ENCODE measurements at places on chromosomes 12 and 14.

DNA sequence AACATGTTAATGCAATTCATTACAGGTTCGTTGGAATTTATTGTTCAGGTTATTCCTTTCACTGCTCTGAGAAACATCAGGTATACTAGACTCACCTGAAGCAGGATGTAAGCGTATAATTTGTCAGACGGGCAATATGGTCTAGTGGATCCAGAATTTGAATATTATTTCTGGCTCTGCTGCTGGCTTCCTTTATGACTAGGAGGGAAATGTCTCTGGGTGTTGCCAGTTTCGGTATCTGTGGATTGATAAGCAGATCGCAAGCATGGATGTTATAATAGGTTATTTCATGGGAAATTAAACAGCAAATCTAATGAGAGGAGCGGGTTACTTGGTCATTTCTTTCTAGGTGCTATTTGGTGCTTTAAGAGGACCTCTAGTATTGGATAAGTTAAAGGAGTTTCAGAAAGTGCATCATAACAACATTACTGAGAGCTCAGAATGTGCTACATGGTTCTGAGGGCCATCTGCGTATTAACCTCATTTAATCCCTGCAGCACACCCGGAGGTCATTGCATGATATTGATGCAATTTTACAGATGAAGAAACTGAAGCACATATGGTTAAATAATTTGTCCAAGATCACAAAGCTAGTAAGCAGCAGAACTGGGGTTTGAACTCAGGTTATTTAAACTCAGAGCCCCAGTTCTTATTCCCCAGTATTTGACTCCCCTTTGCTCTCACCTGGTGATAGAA is 47.3 kb upstream of the BCAT1 start:
- DNase-seq: no peak

DNA sequence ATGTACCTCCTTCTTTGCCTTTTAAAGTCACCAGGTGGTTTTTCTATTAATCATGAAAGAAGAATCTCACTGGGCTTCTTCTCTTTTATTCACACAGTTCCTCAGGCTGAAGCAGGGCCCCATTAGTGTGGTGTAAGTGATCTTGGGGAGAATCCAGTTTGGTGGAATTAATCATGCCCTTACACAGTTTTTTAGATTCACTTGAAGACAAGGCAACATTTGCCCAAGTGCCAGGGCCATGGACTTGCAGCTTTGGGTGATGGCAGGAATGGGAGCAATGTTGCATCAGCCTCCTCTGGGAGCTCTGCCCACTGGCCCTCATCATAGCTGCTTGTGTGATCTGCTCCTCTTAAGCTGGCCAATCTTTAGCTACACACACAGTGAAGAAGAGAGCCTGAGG is 33.8 kb downstream of the KCNK10 start:
- no peak for DNase-seq

DNA sequence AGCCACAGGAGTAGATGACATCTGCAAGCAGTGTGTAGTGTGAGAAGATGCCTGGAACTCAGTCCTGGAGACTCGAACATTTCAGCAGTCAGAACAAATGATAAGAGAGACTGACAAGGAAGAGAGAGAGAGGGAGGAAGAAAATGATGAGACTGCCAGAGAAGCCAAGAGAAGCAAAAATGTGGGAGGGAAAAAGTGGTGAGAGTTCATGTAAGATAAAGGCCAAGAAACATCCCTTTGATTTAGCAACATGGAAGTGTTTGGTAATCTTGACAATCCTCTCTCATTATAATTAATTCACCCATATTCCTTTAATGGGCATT is 42.6 kb downstream of the LIMA1 start:
- DNase-seq: no peak

GRCh38 chr14:44804391-44804790 is 157.4 kb downstream of the KLHL28 start:
- DNase-seq: no peak

DNA sequence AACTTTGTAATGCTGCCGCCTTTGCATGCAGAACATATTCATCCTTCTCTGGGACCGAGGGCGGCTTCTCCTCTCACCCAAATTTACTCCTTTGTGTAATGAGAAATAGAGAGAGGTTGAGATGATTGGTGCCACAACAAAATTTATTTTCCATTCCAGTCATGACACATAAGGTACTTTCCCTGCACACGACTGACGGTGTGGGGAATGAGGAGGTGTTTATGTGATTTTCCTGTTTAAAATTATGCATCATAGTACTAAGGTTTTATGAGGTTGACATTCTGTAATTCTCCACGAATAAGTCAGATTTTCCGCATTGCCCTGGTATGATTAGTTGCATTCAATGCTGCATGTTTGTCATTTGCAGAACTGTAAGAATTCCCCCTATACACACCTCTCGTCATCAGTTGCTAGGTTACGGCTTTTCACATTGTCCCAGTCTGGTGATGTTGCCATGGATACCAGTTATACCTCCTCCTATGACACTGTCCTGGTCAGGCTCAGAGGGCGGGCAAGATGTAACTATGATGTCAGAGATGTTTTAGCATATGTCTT is 23.1 kb downstream of the BICDL1 start:
- peak; percentile 80 for DNase-seq

- DNase-seq: no peak
Measured at GRCh38 chr14:49033131-49033530, 553.0 kb downstream of the RPS29 start.

DNA sequence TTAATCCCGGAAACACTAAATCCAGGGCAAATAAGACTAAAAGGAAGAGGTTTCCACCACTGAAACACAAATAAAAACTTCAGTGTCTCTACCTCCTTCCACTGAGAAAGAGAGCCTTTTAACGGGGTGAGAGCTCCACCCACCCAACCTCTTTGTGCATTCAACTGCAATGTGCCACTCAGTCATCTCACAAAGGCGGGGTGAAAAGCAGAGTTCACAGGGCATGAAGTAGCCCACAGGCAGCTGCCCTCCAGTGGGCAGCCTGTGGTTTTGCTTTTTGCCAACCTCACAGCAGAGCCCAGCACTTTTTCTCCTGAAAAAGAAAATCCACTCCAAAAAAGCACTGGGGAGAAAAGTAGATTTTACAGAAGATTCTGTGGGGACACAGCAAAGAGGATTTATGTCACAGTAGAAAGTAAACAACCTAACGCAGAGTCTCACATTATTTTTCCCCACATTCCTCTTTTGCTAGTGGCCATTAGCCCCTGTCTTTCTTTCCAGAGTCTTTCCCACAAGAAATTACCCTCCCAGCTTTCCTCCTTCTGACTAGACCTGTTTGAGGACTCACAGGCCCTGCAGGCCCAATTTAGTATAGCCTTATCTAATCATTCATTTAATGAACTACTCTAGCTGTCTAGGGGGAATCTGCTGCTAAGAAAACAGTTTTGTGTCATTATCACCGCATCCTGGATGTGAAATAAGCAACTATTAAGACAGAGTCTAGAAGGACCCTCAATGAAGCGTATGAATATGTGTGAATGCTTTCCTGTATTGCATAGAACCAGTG is 753.8 kb upstream of the FOXG1 start:
- DNase-seq: no peak

- DNase-seq: no peak
Measured at GRCh38 chr12:121330692-121331091, 21.5 kb downstream of the ANAPC5 start.

GRCh38 chr14:76673261-76673660 is 88.0 kb upstream of the VASH1 start:
- no peak for DNase-seq

GRCh38 chr12:16612647-16613046 is 6.7 kb upstream of the LMO3 start:
- DNase-seq: no peak

DNA sequence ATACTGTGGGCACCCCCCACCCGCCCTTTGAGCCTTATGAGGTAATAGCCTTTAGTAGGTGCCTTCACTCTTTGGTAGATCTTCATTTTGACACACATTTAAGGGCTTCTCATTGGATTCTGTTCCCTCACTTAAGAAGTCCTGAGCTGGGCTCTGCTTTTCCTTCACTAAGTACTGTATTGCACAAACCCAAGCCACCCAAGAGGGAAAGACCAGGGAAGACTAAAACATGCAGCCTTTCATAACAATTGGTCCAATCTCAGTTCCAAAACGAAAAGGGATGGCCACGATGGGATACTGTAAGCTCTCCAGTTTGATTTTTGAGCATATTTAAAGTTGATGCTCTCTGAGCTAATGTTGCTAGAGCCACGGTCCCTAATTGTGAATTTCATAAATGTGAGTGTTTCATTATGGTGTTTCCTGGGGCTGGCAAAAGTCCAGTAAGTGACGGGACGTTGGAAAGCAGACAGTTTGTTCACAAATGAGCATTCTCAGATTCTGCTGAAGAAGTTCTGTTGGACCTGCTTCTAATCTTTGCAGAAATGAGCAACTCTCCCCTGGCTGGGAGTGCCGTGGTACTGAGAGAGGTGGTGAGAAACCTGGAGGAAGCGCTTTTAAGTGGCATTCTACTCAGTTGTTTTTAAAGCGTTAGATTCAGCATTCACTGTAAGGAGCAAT is 9.4 kb downstream of the SSPN start:
- DNase-seq: no peak

DNA sequence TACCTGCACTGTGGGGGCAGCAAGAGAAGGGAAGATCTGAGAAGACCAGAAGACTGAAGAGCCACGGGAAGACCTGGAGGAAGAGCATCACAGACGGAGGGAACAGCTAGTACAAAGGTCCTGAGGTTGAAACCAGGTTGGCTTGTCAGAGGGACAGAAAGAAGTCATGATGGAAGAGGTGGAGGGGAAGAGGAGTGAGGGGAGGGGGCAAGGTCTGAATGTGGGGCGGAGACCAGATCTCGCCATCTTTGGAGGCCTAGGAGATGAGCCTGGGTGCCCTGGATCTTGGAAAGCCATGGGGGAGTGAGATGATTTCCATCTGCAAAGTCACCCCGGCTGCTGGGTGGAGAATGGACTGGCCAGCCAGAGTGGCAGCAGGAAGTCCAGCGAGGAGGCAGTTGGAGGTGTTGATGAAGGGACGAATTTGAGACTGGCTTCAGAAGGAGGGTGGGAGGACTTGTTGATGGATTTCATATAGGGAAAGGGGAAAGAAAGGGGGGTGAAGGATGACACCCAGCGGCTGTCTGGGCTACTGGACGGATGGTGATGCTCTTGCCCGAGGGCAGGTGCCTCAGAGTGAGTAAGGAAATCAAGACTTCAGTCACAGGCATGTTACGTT is 14.6 kb upstream of the UBC start:
- no peak for DNase-seq

GRCh38 chr14:71108398-71109119 is 201.3 kb downstream of the PCNX1 start:
- DNase-seq: no peak

All from activated T-cell treated with anti-CD3 and anti-CD28 coated beads, Interleukin-2, amount 50 U/mL, for 48 hours (primary cell).